GM10248 (cell line): ENCODE measurements at places on chromosomes 1 and 21.
A peak's percentile ranks its signal among the peaks of the same experiment; 100 is the strongest.

- peak; percentile 59 for DNase-seq
These were observed 10.4 kb downstream of the FGR start for GRCh38 chr1:27624467-27625178.

GRCh38 chr1:201902198-201902597 is 13.5 kb downstream of the SHISA4 start:
- DNase-seq: no peak

GRCh38 chr1:204072931-204073836 is at the start of gene SOX13:
TSS of gene SOX13 (plus strand) at chr1:204073115. CDS start at chr1:204112916, 39,801 bp downstream.
- no peak for DNase-seq

DNA sequence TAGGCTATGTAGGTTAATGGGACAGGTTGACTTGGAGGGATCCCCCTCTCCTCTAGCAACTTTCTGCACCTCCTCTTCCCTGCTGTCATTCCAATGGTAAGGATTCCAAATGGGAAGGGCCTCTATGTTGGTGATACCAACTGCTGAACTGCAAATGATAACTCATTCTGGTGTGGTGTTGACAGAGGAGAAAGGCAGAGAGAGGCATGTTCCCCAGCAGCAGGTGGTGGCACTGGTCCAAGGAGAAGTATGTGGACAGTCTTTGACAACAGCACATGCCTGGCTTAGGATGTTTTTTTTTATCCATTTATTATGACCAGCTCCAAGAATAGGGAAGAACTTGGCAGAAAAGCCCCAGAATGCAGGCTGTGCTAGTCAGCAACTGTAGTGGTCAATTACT is 19.6 kb upstream of the SPAG17 start:
- no peak for DNase-seq

GRCh38 chr1:246784621-246785493 is 60.6 kb downstream of the SCCPDH start:
- no peak for DNase-seq

GRCh38 chr1:151994956-151995355 is 1.3 kb upstream of the S100A10 start:
- no peak for DNase-seq

DNA sequence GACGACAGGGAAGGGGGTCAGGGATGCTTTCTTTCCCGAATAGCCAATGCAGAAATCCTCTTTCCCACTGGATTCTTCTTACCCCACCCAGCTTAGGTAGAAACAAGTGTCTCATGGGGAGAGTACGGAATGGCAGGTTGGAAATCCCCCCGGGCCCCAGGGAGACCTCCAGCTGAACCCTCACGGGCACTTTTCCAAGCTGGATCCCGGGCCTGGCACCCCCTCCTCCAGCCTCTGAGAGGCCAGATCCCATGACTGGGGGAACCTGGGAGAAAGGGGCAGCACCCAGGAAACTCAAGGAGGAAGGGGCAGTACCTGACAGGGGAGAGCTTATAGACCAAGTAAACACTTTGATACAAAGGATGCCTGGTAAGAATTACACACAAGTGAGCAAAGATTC is 1.3 kb downstream of the PKP1 start:
- no peak for DNase-seq

DNA sequence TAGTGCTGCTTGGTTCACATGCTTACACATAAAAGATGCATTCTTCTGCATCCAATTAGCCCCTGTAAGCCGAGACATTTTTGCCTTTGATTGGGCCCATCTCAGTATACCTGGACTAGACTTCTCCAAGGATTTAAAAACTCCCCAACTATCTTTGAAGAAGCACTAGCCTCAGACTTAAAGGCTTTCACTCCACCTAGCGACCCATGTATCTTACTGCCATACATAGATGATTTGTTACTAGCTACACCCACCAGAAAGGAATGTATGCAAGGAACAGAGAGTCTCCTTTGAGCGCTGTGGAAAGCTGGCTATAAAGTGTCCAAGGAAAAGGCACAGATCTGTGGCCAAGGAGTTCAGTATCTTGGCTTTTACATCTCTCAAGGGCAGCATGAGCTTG is 91.7 kb downstream of the LIPI start:
- no peak for DNase-seq

DNA sequence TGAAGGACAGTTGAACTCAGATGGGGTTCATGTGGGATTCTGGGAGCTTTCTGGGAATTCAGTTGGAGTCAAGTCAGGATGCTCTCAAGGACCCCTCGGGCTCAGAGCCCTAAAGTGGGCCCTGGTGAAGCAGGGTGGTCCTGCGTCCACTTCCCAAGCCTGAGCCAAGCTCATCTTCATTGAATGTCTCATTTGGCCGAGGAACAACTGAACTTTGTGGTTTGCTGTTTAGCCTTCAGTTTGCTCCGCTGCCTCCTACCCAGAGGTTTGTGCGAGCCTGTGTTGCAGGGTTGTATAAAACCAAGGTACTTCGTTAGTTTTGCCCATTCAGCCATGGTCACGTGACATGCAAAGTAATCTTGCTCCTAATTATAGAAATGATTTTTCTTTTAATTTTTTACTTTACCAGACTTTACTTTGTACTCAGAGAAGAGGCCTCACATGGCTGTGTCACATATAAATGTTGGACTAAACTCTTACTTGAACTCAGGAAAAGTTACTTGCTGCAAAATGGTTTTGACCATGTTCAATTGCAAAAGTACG is 49.7 kb downstream of the B3GALT5 start:
- DNase-seq: no peak

DNA sequence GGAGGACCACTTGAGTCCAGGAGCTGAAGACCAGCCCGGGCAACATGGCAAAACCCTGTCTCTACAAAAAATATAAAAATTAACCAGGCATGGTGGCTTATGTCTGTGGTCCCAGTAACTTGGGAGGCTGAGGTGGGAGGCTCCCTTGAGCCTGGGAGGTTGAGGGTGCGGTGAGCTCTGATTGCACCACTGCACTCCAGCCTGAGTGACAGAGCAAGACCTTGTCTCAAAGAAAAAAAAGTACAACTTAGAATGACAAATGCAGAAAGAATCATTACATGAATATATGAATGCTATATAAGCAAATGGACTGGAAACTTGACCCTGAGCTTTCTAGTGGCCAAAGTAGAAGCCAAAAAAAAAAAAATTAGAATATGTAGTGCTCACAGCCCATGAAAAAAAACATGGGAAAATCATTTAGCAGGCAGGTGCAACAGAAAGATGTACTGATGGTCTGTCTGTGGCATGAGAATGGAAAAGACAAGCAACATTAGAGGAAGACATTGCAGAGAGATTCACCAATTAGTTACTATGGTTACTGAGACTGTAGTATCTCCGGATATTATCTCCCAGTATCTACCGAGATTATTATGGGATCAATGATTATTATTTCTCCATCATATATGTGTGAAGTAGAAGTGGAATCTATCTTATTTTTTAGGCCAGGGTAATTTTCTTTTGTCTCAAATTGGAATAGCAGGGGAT is 19.2 kb downstream of the ELAPOR1 start:
- no peak for DNase-seq

DNA sequence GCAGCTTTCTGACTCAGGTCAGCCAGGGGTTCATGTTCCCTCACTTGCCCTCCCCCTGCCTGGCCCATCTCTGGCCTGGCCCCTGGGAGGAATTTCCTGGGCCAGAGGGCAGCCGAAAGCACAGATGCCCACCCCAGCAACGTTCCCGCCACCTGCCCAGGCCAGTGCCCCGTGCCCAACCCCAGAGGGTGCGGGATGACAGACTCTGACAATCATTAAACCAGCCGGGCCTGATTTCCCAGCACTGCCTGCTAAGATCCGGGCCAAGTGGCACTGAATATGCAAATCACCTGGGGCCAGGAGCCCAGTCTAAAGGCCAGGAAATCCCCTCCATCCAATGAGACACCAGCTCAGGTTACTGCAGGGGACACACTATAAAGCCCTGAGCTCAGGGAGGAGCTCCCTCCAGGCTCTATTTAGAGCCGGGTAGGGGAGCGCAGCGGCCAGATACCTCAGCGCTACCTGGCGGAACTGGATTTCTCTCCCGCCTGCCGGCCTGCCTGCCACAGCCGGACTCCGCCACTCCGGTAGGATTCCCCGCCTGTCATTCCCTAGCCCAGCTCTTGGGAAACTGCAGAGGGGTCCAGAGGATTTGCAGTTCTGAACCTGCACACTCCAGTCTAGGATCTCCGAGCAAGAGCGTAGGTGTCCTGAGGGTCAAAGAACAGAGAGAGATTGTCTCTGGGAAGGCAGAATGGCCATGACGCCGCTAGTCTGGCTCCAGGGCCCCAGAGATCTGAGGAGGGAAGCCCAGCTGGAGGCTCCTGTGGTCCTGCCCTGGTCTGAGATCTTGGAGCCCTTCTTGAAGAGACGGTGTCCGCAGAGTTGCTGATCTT is at the start of gene ELF3:
Gene ELF3, plus strand, starts transcription at position 408 of the 836 bp plus-strand sequence. CDS start 550 bp downstream, outside the sequence.
- DNase-seq: peak; percentile 87

GRCh38 chr1:29682171-29682918 is 446.0 kb downstream of the PTPRU start:
- no peak for DNase-seq

- DNase-seq: no peak
These were observed 88.1 kb downstream of the CCDC30 start for GRCh38 chr1:42551180-42551579.

DNA sequence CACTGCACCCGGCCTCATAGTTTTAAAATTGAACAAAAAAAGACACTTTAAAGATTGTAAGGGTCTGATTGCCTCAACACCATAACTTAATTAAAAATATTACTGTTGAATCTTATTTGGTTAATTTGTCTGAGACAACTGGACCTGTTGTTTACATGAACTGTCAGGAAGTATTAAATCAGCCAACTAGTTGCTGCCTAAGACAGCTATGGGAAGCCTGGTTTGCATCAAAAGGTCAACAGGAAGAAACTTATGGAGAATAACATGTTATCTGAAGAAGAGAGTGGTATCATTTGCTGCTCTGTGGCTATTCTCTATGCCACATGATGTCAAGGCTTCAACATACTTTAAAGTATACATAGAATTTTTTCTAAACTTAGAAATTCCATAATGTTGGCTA is 853.5 kb upstream of the ADAMTS5 start:
- DNase-seq: no peak

GRCh38 chr1:115084902-115085511 is 4.3 kb downstream of the TSPAN2 start:
- DNase-seq: no peak

GRCh38 chr1:165958306-165958705 is 130.9 kb downstream of the UCK2 start:
- DNase-seq: no peak

GRCh38 chr1:177977141-177977540 is 7.3 kb upstream of the SEC16B start:
- no peak for DNase-seq

DNA sequence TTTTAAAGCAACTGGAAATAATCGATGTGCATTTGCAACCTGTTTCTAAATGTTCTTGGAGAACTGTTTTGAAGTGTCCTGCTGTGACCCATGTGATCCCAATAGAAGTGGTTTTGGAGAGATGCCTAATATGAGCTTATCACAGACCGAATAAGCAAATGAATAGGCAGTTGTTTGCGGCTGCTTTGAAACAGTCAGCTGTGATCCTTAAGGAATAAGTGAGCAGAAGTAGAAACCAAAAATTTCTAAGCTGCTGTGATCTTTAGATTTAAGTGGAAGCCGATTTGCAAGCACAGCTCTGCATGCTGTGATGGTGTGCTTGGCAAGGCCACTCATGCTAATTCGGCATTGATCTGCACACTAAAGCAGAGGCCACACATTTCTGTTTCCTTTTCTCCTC is 329.5 kb upstream of the DUSP10 start:
- DNase-seq: no peak

DNA sequence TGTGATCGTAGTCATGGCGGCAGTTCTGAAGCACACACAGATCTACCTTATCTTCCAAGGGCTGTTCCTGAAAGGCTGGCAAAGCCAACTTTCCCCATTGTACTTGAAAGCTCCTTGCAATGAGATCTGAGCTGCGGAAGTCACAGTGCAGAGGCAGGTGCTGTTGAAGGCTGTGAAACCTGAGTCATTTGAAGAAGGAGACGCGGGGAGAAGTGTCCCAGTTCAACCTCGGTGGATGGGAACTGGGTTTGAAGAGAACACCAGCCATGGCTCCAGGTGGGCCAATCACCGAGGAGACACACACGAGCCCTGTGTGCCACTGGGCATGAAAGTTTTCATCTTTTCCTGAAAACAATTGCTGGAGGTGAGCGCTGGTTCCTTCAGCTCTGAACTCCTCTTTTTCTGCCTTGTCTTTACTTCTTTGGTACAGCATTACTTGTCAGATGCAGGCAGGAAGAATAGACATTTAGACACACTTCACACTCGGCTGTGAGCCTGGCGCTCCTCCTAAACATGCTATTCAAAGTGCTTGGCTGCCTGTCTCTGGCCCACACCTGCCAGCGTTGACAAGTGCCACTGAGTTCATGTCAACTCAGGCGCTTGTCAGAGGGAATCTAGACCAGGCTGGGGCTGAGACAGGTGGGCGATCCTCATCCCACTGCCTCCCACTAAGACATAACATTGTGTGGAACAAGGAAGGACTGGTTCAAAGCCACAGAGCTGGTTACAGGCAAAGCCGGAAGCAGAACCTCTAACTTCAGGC is 25.7 kb upstream of the PDE9A start:
- no peak for DNase-seq

GRCh38 chr1:164664127-164664526 is 105.1 kb downstream of the PBX1 start:
- no peak for DNase-seq

GRCh38 chr1:24118410-24119242 is 6.7 kb upstream of the MYOM3 start:
- DNase-seq: no peak

- DNase-seq: no peak
These were observed 431 bp downstream of the ARPC5 start for GRCh38 chr1:183635099-183635605.

- no peak for DNase-seq
These were observed 127.4 kb upstream of the NRIP1 start for GRCh38 chr21:15192243-15192642.

DNA sequence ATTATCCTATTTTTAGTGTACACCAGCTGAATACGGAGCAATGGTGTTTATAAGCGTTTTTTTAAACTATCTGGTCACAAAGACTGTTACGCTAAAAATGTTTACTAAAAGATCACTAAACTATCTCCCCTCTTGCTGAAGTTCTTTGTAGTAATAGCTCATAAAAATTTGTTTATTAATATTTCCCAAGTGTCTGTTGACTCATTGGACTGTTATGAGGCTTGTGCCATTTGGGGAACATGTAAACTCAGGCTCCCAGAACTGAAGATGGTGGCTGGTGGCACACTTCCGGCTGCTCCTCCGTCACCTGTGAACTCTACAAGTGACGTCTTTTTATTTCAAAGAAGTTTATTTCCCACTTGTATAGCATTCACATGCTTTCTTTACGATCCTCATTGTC is 46.3 kb downstream of the AIDA start:
- DNase-seq: no peak
